ENCODE measurements at places on chromosomes 16 and 17.

- no peak for DNase-seq
Observed at GRCh38 chr16:51591480-51591879, 440.4 kb upstream of the SALL1 start.

DNA sequence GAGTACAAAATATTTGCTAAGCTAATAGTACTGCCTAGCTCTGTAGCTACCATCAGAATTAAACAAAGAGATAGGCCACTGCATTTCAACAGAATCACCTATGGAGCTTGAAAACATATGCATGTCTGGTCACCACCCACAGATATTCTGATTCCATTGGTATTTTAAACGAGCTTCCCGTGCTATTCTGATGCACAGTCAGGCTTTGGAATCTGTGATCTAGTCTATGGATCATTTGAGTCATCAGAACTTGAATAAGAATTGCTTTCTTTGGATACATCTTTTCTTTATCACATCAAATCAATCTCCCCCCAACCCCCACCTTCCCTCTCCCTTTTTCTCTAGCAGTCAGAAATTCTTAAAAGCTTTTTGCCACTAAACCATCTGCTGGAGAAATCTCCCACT is 124.7 kb downstream of the NPIPB5 start:
- DNase-seq: no peak

DNA sequence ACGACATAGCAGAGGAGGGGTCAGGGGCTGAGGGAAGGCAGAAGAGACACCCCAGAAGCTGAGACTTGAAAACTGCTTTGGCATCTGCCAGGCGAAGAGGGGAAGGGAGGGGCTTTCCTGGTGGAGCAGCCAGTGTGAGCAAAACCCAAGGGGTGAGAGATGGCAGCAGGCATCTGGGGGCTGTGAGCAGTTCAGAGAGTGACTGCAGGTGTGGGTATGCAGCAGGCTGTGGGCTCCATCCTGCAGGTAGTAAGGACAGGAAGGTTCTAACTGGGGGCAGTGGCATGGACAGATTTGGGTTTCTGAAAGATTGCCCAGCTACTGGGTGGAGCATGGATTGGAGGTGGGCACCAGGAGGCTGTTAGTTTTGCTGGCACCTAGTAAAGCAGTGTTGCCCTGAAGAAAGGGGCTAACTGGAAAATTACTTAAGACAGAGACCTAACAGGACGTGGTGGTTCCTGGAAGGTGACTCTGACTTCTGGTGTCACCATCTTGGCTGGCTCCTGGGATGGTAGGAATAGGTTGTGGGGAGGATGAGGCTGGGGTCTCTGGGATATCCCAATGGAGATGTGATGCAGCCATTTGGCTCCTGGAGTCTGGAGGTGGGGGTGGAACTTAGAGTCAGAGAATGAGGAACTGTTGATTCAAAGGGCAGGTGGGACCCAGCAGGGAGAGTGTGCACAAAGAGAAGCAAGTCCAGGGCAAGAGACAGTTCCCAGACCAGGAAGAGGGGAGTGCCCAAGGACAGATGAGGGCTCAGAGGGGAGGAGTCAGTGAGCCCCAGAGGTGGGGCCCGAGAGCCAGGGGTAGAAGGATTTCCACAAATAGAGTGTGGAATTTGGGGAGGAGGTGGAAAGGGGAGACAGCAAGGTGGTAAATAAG is 11.2 kb downstream of the BCL7C start:
- no peak for DNase-seq

DNA sequence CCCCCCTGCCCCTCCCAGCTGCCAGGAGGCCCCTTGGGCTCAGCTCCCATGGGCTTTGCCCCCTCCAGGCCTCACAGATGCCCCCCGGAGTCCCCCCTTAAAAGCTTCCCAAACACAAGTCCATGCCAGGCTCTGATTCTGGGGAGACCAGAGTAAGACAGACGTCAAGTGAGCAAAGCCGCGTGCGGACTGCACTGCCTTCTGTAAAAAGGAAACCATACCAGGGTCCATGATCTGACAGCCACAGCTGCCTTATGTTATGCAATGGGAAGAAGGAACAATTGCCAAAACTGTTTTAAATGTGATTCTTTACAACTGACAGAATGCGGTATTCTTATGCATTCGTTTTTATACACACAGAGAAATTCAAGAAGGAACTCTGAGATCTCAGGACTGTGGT is 17.9 kb upstream of the HEXD start:
- DNase-seq: no peak

GRCh38 chr17:16905593-16906191 is 66.2 kb downstream of the TNFRSF13B start:
- DNase-seq: no peak

DNA sequence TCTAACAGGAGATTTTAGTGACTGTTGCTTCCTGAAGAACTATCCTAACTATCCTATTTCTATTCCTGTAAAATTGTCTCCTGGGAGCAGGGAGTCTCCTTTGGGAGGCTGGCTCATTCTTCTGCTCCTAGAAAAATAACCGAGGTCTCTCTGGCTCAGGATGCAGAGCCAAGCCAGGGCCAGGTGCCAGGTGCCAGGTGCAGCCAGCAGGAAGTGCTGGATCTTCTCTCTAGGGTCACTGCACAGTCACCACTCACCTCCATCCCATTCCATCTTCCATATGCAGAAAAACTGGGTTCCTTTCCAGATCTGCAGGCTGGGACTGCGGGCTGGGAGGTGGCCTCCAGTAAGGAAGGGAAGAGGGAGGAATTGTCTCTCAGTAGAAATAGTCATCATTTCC is 3.8 kb upstream of the TMC7 start:
- no peak for DNase-seq

DNA sequence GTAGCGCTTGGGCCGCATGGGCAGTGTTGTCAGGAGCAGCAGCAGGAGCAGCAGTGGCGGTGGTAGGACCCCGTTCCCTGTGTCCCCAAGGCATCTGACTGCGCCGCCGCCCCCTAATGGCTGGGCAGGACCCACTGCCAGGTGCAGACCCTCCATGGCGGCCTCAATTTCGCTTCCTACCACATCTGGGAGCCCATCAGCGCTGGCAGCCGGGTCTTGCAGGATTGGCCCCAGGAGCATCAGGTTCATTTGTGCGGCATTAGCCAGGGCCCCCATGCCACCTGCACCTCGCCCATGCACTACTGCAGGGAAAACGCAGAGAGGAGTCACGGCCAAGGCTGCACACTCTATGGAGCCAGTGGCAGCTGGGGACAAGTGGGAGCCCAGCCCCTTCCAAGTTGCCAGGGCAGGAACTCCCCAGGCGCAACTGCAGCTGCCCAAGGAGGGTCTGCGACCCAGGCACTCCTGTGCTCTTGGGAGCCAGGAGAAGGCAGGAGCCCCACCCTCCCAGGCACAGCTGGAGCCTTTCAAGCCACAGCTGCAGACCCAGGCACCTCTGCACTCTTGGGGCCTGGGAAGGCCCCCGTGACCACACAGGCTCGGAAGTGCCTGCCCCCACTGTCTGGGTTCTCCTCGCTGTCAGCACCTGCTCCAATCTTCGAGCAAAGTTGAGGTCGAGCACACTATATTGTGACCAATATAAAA is 594.2 kb downstream of the KCNJ18 start:
- DNase-seq: no peak

- DNase-seq: no peak
Observed at GRCh38 chr17:62882878-62883277, 74.8 kb upstream of the MARCHF10 start.

DNA sequence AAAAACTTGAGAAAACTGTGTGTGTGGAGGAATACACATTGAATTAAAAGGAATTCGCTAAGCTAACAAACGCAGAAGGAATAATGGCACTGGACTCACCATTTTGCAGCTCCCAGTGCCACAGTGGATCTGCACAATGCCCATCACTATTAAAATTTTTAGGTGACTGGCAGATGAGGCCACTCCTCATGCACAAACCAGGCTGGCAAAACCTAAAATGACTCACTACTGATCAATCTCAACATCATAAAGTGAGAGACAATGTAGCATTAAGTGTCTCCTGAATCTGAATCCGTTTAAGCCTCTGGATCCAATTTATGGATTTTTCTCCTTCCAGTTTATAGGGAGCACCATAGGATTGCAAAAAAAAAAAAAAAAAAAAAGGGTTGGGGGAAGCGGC is 20.6 kb downstream of the MYH10 start:
- no peak for DNase-seq

- DNase-seq: no peak
Observed at GRCh38 chr16:84774810-84775209, 45.0 kb upstream of the CRISPLD2 start.

Measured in retina (tissue), 1 donor.